ENCODE measurements at places on chromosomes 1 and 21.

- DNase-seq, result no peak
Measured at GRCh38 chr1:115648717-115649691, 7.2 kb downstream of the VANGL1 start.

- no peak for DNase-seq
Measured at GRCh38 chr1:68377098-68377497, 72.7 kb downstream of the RPE65 start.

GRCh38 chr21:35909456-35910223, 150.7 kb downstream of the SETD4 start:
- DNase-seq, result peak; percentile 52

- DNase-seq, result no peak
Measured at GRCh38 chr1:165884690-165885304, 57.4 kb downstream of the UCK2 start.

- no peak for DNase-seq
Measured at GRCh38 chr1:230170153-230170547, 103.1 kb downstream of the GALNT2 start.

GRCh38 chr21:33801424-33802405, 113.9 kb downstream of the ATP5PO start:
- DNase-seq, result no peak

GRCh38 chr1:167987174-167987573, 50.3 kb upstream of the MPC2 start:
- DNase-seq, result no peak

DNA sequence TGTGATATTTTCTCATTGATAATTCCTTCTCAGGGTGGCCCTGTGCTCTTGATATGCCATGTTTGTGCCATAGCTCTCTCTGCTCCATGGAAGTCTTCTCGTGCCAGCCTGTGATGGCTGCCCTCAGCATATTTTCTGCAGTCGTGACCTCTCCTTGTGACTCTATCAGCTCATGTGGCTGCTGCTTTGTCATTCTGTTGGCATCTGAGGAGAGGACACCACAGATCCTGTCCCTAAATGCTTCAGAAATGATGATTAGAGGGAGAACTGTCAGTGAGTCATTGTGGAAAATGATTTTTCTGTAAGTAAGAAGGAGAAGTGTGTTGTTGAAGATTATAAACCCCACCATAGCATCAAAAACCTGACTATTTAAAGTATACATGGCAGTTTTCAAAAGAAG, 286.0 kb downstream of the ADGRL2 start:
- no peak for DNase-seq

DNA sequence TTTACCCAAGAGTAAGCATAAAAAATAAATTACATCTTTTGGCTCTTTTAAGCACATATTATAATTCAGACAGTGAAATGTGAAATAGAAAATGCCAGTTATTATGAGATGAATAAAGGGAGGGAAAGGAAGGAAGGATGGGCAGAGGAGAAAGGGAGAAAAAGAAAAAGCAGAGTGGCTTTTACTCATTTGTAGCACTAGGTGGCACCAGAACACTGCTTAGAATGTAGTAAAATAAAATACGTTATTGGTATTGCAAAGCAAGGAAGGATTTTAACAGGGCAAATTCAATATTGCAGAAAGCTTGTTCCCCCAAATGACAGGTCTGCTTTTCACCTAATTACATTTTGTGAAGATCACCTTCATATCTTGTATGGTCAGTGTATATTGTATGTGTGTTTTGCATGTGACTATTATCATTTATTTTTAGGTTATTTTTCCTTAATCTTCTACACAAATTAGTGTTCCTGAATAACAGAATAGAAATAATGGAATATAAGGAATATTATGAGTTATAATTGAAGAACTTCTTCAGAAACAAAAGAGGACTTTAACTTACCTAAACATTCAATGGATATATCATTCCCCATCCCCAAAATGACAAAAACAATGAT, 9.1 kb upstream of the PCNX2 start:
- DNase-seq, result no peak

- DNase-seq, result no peak
Measured at GRCh38 chr1:3786468-3787348, 9.6 kb downstream of the LRRC47 start.

DNA sequence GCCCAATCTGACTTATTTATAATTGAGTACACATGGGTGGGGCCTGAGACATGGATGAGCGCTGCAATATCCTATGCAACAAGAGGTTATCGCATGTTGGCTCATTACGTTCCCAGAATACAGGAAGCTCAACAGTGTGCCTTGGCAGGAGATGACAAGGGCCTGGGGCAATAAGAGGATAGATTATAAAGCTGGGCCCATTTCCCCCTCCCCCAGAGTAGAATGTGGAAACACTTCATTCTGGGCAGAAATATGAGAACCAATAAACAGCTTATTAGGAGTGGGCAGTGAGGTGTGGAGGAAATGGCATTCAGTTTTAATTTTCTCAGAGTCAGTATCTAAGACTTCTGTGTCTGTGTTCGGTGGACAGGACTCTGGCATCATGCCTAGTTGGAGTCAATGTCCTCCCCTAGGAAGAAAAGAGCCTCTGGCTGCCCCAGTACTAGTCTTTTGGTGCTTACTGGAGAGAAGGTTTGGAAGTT, 92.8 kb downstream of the PIK3R3 start:
- no peak for DNase-seq

DNA sequence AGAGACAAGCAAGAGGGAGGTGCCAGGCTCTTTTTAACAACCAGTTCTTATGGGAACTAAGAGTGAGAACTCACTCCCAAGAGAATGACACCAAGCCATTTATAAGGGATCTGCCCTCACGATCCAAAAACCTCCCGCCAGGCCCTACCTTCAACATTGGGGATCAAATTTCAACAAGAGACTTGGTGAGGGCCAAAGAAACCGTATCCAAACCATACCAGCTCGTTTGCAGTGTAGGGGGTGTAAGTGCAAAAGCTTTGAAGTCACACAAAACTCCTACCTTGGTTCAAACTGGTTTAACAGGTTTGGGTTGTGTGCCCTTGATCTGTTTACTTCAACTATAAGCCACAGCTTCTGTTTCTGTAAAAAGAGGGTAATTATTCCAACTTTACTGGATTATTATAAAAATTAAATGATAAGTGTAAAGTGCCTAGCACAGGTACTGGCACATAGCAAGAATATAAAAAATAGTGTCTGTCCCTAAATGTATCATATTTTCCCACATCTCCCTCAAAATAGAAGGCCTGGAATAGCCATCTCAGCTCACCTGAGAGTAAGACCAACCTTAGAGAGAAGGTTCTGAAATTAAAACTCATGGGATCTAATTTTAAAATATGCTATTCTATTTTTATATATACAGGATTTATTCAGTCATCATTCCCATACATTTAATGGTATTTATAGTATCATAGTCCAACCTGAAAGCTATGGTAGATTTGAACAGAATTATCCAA, 7.0 kb upstream of the USP25 start:
- DNase-seq, result no peak

DNA sequence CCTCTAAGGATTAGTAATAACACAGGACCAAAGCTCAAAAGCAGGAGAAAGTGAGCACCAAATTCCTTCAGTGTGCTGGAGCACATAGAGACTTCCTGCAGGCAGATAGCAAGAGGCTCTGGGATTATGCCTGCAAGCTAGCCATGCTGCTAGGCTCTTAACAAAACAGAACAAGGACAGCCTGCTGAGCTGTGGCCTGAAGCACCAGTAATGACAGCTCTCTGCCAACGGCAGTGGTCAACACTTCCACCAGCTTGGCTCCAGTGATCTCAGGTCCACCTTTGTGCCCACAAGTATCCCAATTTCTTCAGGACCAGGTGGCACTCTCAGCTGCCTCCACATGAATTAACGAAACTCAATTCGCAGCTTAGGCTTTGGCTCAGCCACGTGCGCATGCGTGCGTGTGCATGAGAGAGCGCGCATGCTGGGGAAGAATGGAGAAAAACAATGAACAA, 64.2 kb downstream of the SLC45A1 start:
- DNase-seq, result no peak

GRCh38 chr1:219323426-219323825, 149.7 kb downstream of the LYPLAL1 start:
- DNase-seq, result no peak

- no peak for DNase-seq
Measured at GRCh38 chr1:192277635-192278034, 39.2 kb upstream of the RGS21 start.

- DNase-seq, result no peak
Measured at GRCh38 chr1:77487631-77488030, 194.8 kb downstream of the ZZZ3 start.

- DNase-seq, result no peak
Measured at GRCh38 chr1:114369930-114370329, 141.1 kb downstream of the TRIM33 start.

DNA sequence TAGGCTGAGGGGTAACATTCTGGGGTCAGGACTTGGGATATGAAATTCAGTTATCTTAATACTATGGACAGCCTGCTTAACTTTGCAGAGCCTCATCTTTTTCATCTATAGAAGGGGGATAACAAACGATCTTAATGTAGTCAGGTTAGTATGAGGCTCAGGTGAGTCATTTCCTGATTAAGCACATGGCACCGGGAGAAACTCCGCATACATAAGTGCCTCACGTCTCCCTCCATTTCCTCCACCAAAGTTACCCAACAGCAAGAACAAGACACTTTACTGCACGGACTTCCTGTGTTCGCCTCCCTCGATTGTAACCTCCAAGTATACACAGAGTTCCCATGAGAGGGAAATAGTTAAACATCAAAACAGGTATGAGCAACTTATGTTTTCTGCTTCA, 112.7 kb upstream of the COA6 start:
- no peak for DNase-seq

DNA sequence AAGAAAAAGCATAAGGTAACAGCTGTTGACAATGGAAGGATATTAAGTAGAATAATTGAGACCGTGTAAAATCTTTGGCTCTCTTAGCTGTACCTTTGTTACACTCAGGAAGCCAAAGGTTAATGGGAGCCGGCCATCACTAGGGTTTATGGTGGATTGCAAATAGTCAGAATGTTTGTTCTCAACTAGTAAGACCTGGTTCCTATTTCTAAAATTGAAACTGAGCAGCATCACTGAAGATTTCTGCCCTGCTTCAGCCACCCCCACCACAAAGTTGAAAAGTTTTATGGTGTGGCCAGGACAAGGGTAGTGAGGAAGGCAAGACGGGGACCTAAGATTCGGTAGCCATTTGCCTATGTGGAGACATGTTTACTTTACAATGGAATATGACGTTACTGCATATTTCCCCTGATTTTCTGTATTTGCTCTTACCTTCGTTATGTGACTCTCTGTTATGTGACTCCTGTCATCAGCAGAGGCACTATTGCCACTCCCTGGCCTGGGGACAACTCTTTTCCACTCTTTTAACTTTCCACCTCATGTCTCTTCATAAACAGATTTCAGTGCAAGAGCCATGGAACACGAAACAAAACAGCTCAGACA, 41.4 kb upstream of the KIF1B start:
- no peak for DNase-seq

DNA sequence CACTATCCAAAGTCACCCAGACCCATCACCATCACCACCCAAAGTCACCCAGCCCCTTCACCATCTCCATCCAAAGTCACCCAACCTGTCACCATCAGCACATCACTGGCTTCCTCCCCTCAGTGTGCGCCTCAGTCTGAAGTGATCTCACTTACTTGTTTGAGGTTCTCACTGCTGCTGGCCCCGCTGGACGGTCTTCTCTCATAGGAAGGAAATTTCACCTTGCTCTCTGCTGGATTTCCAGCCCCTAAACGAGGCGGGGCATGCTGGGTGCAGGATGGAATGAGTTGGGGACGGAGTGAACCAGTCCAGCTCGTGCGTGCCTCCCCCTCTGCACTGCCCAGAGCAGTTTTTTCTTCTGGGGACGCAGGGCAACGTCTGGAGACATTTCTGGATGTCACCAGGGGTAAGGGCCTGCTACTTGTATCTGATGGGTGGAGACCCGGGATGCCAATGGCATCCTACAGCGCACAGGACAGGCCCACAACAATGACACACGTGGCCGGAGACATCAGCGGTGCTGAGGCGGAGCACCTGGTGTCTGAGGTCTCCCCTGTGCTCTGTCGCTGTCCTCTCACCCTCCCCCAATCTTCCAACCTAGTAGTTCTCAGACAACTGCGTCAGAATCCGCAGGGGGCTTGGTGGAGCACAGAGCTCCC, 38.6 kb downstream of the PDE9A start:
- no peak for DNase-seq

DNA sequence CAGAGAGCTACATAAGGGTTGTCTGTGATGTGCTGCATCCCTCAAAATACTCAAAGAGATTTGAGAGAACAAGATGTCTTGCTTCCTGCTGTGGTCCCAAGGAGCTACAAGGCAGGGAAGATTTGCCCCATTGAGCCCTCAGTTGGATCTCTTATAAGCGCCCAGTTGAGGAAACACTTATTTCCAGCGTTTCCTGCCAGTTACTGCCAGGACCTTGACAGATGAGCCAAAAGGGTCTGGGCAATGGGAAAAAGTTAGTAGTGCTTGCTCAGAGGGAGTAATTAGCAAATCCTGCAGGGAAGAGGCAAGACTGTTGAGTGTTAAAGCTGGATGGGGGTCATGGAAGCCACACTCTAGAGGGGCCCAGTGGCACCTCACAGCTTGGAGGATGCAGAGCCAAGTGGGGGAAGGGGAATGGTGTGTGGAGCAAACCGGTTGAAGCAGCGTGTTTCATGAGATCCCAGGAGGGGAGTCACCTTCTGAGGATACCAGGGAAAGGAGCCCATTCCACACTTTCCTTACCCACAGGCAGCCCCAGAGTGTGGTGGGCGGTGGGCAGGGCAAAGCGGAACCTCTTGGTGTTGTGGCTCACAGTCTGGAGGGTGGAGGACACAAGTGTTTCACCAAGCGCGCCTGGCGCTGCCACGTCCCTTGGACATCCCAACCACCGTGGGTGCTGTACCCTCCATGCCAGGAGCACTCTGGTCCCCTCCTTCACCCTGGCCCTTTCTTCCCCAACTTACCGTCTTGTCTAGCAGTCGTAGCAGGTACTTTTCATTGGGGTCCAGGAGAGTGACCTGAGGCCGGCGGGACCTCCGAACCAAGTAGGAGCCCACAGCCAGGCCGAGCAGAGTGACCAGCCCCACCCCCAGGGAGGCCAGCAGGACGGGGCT, 805 bp downstream of the CYB5R1 start:
- DNase-seq, result no peak

DNA sequence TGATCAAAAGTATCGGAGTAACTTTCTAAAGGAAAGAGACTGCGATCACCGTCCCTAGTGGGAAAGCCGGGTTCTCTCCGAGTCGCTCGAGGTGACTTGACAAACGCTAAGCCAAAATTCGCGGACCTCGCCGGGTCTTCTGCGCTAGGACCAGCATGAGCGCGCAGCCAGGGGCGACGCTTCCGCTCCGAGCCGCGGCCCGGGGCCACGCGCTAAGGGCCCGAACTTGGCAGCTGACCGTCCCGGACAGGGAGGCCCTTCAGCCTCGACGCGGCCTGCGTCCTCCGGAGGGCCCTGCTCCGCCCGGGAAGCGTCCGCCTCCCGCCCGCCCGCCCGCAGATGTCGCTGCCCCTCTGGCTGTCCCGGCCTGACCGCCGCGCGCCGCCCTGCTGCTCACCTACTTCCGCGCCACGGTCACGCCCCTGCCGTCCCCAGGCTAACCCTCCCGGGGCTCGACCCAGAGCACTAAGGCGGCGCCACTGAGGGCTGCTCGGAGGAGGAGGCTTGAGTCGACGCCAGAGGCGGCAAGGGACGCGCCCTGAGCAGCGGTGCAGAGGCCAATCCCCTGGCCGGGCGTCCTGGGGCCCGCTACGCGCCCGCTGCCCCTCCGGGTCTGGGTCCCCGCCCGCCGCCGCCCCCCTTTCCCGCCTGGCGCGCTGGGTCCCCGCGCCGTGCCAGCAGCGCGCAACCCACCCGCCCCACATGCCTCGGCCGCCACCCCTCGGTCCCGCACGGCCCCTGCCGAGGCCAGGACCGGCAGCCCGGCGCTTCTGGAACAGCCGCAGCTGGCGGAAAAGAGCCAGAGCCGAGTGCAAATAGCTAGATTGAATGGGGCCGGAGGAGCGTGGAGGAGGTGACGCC, 896 bp upstream of the DUSP10 start:
- DNase-seq, result no peak
